ENCODE measurements at places on chromosomes 4 and X. TPM values are rescaled to one million over a fixed set of nuclear protein-coding genes. Genes with fewer than 3 reads are reported as not detected.

SEC24D gene
- 27.6 TPM for total RNA-seq

MAGEA6 gene
- total RNA-seq, result not detected

TMSB15B gene
- 5.7 TPM for total RNA-seq

FAM199X gene
- 15.7 TPM for total RNA-seq

EDA gene
- 3.6 TPM for total RNA-seq

RAI2 gene
- total RNA-seq, result 11.8 TPM

ETDA gene
- total RNA-seq, result not detected
